ENCODE measurements at places on chromosomes 3 and 15.

GRCh38 chr3:159807137-159808040, 181.2 kb upstream of the IL12A start:
- no peak for DNase-seq

GRCh38 chr3:15905041-15905440, 107.3 kb upstream of the ANKRD28 start:
- no peak for DNase-seq

DNA sequence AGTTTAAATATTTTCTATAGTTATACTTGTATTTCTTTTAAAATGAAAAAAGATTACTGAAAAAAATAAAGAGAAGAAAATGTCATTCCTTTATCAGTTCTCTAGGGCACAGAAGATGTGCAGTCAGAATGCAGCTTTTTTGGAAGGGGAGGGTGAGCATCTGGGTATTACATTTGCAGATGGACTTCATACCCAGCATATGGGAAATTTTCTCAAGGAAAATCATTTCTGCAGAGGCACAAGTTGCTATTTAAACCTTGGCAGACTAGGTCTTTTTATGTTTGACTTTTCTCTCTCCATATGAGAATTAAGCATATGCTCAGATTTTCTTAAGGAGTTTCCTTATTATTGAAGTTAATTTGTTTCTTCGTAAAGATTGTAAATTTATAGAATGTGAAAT, 39.5 kb upstream of the ZNF385D start:
- no peak for DNase-seq

DNA sequence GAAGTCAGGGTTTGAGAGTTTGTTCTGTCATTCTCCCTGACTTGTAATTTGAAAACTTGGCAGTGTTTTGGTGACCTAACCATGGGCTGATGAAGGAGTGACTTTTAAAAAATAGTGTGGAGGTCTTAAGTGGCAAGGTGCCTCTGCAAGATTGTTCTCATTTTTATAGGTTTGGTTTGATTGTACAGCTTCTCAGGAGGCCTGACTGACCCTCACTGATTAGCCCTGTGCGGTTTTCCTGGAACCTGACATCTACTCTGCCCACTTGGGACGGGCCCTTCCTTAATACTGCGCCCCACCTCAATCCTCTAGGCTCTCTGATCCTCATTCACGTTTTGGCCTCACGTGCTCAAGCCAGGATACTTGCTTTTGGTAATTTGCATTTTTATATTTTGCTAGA, 2.8 kb downstream of the UBE2E1 start:
- DNase-seq, result peak; percentile 93

GRCh38 chr3:177826253-177826652, 629.0 kb upstream of the TBL1XR1 start:
- DNase-seq, result no peak

DNA sequence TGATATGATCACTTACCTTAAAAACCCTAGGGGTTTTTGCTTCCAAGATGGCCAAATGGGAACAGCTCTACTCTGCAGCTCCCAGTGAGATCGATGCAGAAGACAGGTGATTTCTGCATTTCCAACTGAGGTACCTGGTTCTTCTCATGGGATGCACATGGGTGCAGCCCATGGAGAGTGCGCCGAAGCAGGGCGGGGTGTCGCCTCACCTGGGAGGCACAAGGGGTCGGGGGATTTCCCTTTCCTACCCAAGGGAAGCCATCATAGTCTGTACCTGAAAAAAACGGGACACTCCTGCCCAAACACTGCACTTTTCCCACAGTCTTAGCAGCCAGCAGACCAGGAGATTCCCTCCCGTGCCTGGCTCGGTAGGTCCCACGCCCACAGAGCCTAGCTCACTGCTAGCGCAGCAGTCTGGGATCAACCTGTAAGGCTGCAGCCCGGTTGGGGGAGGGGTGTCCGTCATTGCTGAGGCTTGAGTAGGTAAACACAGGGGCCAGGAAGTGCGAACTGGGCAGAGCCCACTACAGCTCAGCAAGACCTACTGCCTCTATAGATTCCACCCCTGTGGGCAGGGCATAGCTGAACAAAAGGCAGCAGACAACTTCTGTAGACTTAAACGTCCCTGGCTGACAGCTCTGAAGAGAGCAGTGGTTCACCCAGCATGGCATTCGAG, 78.6 kb downstream of the CTNNB1 start:
- DNase-seq, result no peak

- DNase-seq, result no peak
Measured at GRCh38 chr3:136544532-136544931, 207.6 kb downstream of the STAG1 start.

DNA sequence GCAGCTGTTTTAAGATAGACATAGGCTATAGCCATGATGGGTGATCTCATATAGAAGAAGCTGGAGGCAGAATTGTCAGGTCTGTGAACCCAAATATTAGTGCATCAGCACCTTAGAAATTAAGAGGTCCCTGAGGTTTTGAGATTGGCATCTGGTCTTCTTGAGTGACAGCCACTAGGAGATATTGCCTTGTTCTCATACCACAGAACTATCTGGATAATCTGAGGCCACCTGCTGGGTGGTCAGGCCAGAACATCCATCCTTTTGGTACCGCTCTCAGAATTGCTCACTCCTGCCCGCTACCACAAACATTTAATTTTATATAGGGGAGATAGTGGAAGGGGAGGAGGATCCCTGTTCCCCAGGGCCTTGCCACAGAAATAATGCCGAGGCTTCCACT, 210.6 kb upstream of the ZPLD1 start:
- peak; percentile 31 for DNase-seq

GRCh38 chr3:128847666-128848370, 31.6 kb upstream of the ACAD9 start:
- DNase-seq, result no peak

DNA sequence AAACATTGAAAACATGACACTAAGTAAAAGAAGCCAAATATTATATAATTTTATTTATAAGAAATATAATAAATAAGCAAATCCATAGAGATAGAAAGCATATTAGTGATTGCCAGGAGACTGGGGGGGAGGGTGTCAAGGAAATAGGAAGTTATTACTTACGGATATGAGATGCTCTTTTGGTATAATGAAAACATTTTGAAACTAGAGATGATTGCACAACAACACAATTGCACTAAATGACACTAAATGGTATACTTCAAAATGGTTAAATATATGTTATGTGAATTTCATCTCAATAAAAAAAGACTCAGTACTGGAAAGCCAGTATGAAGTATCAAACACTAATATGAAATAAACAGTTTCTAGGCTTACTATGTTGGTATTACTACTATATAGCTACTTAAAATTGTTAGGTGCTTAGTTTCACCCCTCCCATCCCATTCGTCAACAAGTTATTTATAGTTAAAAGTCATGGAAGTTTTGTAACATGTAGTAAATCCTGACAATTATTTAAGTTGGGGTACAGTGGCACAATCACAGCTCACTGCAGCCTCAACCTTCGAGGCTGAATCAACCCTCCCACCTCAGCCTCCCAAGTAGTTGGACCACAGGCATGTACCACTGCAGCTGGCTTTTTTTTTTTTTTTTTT, 43.7 kb downstream of the STAG1 start:
- DNase-seq, result no peak

DNA sequence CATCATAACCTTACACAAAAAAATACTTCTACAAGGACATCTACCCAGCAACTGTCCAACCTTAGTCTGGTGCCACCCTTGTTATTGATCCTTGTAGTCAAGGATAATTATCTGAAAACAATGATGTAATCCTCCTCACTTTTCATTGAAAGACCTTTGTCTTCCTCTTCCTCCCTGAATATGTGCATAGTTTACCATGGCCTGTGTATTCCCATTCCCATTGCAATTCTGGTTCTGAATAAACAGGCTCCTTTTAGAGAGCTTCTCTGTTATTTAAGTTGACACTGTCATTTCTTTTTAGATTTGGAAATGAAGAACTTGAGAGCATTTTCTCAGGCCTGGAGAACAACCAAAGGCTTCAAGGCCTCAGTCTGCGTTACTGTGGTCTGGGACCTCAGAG, 53.3 kb upstream of the RNF7 start:
- DNase-seq, result no peak

DNA sequence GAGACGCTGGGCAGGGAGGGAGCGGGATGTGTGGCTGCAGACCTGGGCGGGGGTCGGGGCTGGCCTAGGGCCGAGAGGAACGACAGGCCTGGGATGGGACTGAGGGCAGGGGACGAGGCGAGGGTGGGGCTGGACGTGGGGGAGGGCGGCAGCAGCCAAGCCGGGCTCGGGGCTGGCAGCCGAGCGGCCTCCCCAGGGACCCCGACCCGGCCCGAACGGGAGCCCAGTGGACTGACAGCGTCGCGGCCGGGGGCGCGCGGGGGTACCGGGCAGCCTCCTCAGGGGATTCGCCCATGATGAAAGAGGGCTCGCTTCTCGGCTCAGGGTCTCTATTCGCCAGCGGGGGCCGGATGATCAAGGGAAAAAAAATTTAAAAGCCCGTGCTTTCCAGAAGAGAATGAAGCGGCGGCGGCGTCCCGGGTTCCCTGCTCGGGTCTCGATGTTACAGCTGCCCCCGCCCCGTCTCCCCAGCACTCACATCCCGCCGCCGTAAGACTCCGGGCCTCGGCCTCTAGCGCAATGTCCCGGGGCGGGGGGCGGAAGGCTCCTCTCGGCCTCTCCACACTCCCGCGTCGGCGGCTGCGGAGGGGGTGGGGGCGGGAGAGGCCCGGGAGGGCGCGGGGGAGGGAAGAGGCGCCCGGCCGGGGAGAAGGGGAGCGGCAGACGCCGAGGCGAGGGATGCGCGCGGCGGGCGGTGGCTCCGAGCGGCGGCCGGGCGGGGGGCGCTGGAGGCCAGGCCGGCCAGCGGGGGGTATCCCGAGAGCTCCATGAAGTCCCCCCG, 4.3 kb downstream of the PTH1R start:
- no peak for DNase-seq

- DNase-seq, result peak; percentile 54
Measured at GRCh38 chr3:141940194-141940776, 63.8 kb downstream of the ATP1B3 start.

- DNase-seq, result no peak
Measured at GRCh38 chr3:187900993-187901755, 155.9 kb upstream of the BCL6 start.

DNA sequence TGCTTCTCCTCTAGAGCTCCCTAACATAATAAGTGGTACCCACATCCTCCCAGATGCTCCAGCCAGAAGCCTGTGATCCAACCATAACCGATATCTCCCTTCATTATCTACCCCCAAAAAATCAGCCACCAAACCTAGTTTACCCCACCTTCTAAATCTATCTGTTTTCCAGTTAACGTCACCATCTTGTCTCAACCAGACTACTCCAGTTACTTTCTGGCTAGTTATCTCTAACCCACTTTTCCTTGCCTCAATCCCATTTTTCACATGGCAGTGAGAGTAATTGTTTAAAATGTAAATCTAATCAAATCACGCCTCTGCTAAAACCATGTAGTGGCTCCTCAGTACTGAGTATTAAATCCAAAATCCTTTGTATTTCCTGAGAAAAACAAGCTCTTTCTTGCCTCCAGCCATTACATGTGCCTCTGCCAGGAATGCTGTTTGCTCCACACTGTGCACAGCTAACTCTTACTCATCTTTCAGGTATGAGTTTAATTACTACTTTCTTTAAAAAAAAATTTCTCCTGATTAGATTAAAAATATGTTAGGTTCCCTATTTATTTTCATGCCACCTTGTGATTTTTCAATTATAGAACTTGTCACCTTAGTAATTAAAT, 15.4 kb downstream of the CCDC54 start:
- DNase-seq, result no peak
